Heart left ventricle (tissue), 16 donors: ENCODE measurements at places on chromosomes 1 and 21.
A peak's percentile ranks its signal among the peaks of the same experiment; 100 is the strongest.

DNA sequence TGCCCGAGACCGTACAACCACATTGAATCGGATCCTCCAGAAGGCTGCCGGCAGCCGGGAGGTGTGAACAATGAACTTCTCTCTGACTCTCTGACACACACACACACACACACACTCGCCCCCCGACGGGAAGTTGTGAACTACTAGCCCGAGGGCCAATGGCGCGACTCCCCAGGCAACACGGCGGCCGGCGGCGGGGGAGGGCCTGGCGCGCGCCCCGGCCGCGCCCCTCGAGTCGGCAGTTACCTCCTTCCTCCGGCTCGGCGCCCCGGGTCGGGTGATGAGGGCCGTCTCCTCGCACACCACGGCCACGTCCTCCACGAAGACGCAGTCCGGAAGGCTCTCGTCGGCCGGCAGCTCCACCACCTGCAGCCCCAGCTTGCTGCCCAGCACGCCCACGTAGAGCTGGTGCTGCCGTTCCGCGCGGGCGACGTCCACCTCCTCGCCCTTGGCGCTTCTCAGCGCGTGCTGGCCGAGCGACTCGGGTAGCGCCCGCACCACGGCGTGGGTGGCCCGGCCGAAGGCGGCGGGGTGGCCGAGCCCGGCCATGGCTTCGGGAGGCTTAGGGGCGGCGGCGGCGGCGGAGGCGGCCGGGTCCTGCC, 361 bp downstream of the DDAH1 start:
- peak; percentile 83 for DNase-seq

DNA sequence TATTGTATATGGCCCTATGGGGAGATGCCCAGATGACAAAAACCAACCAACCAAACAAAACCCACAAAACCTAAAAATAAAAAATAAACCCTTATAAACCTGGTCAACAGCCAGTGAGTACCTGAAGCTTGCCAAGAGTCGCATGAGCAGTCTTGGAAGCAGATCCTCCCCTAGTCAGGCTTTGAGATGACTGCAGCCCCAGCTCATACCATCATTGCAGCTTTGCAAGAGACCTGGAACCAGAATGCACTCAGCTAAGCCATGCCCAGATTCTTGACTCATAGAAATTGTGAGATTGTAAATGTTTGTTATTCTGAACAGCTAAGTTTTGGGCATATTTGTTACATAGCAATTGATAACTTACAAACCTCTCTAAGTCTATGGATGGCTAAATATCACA, 326.8 kb downstream of the HLX start:
- DNase-seq, result no peak

DNA sequence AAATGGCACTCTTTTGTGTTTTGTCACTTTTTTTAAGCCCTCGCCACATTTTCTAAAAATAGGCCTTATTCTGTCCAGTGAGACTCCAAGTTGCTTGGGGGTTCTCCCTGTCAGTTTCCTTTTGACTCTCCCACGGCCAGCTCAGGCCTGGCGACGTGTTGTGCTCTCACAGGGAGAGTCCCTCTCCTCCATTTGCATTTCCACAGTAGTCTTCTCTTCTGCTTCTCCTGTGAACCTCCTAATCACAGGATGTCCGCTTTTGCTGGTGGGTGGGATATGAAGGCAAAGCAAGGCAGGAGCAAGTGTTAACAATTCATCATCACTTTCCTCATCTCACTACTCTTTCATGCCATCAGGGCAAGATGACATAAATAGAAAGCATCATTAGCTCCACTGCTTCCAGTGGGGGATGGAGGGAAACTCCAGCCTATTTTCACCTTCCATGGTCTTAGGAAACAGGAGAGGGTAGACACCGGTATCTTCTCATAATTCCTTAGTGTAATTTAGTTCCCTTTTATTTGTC, 99.8 kb downstream of the INTS7 start:
- no peak for DNase-seq

DNA sequence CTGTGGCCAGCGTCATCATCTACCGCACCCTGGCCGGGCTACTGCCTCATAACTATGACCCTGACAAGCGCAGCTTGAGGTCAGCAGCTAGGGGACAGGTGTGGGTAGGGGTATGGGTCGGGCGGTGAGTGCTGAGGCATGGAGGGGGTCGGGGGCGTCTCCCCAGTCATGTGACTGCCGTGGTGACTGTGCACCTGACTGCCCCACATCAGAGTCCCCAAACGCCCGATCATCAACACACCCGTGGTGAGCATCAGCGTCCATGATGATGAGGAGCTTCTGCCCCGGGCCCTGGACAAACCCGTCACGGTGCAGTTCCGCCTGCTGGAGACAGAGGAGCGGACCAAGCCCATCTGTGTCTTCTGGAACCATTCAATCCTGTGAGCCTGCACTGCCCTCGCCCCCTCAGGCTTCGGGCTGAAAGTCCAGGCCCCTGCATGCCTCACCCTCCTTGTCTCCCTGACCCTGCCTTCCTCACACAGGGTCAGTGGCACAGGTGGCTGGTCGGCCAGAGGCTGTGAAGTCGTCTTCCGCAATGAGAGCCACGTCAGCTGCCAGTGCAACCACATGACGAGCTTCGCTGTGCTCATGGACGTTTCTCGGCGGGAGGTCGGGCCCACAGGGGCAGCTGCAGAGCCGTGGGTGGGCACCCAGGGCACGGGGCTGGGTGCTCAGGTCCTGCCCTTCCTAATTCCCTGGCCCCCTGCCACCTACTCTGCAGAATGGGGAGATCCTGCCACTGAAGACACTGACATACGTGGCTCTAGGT, 13.5 kb downstream of the PSRC1 start:
- no peak for DNase-seq

DNA sequence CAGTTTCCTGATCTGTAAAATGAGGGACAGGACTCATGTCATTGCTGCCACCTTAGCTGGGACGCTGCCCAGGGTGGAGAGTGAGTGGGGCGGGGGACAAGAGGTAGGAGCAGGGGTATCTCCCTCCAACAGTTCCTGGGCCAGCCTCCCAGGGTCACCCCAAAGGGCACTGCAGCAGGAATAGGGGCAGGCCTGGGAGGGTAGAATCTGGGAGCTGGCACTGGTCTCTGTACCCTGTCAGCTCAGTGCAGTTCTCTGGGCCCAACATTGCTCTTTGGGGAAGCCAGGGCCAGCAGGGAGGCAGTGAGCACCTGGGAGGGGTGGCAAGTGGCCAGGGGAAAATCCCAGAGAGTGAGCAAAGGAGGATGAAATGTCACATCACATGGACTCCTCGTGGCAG, 55.8 kb downstream of the ELK4 start:
- no peak for DNase-seq

DNA sequence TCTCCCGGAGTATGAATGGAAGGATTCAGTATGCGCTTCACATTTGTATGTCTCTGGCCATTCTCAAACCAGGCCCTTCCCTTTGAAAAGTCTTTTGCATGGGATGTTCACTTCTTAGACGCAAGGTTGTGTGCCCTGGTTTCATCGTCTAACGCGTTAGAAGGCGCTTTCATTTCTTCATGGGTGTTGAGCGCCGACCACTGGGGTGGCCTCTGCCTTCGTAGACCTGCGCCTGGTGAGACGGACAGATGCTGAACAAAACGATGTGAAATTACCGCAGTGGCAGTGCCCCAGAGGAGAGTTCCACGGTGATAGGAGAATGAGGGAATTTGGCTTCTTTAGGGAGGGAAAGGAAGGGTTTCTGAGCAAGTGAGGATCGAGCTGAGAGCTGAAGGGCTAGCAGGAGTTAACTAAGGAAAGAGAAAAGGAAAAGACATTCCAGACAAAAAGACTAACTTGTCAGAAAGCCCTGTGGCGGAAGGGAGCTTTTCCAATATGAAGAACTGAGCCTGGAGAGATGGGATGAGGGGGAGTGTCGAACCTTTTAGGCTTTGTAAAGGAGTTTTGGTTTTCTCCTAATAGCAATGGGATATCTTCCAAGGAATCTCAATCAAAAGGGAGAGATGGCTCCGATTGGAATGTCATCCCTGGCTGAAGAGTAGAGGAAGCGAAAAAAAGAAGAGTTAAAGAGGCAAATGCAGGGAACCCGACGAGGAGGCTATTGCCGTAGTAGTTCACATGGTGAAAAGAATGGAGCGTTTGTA, 951 bp downstream of the GGPS1 start:
- DNase-seq, result no peak

DNA sequence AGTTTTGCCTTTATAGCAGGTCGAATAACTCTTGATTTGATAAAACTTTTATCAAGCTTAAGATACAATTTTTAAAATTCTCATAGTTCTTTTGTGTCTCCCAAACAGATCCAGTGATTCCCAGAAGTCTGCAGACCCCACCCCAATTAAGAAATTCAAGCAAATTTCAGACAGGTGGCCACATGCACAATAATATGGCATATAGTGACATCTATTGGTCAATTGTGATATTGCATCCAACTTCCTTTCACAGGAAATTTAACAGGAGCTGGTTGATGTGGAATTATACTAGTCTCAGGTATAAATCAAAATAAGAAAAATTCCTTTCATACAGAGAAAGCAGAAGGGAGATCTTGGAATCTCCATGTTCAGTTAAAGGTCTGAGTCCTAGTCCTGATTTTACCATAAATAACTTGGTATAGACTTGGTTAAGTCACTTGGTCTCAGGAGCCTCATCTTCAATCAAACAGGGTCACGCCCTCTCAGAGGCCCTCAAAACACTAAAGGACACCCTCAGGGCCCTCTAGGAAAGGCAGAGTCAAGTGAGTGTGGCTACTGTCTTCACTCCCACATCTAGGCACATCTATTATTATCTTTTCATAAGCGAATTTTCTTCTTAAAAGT, 24.1 kb downstream of the PIGM start:
- DNase-seq, result no peak

GRCh38 chr1:226052061-226052460, 10.5 kb upstream of the H3-3A start:
- no peak for DNase-seq

- DNase-seq, result no peak
Observed at GRCh38 chr1:81023187-81023724, 777.5 kb upstream of the ADGRL2 start.

DNA sequence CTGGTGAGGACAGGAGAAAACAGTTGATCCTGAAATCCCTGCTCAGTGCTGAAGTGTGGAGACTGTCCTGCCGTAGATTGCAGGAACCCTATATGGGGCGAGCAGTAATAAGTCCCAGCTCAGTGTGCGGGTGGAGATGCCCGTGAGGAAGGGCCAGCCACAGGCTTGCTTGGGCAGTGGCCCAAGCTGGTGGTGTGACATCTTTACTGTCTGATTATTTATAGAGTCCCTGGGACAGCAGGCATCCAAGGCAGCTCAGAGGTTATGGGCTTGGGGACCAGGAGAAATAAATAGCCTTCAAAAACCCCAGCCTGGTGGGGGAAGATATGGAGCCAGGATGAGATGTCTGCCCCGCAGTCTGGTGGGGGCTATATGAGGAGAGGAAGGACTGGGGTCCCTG, 170.7 kb upstream of the POU3F1 start:
- DNase-seq, result peak; percentile 55

GRCh38 chr1:184514447-184514846, 127.6 kb downstream of the C1orf21 start:
- DNase-seq, result no peak

- no peak for DNase-seq
Observed at GRCh38 chr1:32339363-32339978, 3.4 kb upstream of the MARCKSL1 start.

GRCh38 chr1:114509596-114510273, 1.3 kb downstream of the TRIM33 start:
- DNase-seq, result peak; percentile 45

- peak; percentile 64 for DNase-seq
Observed at GRCh38 chr1:225754940-225755641, 22.5 kb upstream of the SRP9 start.

DNA sequence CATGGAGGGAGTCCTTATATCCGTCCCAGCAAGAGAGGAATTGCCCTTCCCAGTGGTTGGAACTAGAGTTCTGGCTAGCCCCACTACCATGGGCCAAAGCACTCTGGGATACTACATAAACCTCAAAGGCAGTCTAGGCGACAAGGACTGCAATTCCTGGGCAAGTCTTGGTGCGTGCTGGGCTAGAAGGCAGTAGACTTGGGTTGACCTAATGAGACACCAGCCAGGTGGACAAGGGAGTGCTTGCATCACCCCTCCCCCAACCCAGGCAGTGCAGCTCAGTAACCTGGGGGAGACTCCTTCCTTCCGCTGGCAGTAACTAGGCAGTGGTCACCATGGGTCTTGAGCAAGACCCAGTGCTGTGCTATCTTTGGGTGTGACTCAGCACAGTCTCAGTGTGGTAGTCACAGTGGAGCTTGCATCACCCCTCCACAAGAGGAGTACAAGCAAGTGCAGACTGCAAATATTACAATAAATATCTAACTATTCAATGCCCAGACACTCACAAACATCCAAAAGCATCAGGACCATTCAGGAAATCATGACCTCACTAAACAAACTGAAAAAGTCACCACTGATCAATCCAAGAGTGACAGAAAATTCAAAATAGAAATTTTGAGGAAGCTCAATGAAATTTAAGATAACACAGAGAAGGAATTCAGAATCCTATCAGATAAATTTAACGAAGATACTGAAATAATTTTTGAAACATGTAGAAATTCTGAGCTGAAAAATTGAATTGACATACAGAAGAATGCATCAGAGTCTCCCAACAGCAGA, 84.7 kb upstream of the LYPLAL1 start:
- DNase-seq, result peak; percentile 43

DNA sequence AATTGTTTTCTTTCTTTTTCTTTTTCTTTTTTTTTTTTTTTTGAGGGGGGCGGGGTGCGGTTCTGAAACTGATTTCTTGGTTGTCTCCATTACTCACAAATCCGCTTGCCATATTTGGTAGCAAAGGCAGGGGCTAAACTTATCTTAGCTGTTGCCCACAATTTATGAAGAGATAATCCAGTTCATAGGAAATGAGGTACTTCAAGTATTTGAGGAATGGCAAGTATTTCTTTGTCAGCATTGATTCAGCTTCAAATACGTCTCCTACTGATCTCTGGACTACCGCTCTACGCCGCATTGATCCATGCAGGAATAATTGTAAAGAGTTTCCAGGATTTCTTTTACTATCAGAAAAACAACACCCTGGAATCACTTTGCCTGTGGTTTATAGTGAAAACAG, 289.2 kb upstream of the DPYD start:
- no peak for DNase-seq

- DNase-seq, result no peak
Observed at GRCh38 chr1:81547912-81548303, 252.8 kb upstream of the ADGRL2 start.

GRCh38 chr1:64111787-64112186, 91.6 kb upstream of the UBE2U start:
- DNase-seq, result no peak

DNA sequence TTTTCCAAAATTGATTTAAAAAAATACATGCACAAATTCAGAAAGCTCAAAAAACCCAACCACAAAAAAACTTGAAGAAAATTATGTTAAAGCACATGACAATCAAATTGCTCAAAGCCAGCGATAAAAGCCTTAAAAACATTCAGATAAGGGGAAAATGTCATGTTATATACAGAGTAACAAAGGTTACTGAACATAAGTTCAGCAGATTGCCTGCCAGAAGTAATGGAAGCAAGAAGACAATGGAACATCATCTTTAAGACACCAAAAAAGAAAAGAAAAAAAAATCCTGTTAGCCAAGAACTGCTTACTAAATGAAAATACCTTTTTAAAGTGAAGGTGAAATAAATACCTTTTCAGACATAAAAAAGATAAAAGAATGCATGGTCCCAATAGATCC, 147.2 kb upstream of the SGIP1 start:
- DNase-seq, result no peak
